ENCODE measurements at places on chromosomes 1 and 21.

- DNase-seq = no peak
These were observed 33.7 kb downstream of the PRDM2 start for GRCh38 chr1:13733711-13734110.

DNA sequence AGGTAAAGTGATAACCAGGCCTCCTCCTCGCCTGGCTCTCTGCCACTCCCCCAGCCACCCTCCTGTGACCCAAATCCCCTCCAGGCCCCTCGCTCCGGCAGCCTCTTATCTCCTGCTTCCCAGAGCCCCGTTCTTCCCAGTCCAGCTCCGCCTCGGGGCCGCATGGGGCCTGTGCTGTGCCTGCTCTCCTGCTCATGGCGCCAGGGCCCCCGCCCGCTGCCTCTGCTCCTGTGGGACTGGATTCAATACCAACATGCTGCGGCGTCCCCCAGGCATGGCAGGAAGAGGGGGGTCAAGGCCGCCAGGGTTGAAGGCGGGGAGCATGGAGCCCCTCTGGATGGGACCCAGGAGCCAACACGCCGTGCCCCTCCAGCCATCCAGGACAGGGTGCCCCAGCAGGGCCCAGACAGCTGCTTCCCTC is 213.0 kb upstream of the VAMP3 start:
- no peak for DNase-seq

- no peak for DNase-seq
These were observed 146.3 kb upstream of the C8B start for GRCh38 chr1:57112148-57112547.

- DNase-seq = no peak
These were observed 34.7 kb upstream of the CASZ1 start for GRCh38 chr1:10830961-10831668.

DNA sequence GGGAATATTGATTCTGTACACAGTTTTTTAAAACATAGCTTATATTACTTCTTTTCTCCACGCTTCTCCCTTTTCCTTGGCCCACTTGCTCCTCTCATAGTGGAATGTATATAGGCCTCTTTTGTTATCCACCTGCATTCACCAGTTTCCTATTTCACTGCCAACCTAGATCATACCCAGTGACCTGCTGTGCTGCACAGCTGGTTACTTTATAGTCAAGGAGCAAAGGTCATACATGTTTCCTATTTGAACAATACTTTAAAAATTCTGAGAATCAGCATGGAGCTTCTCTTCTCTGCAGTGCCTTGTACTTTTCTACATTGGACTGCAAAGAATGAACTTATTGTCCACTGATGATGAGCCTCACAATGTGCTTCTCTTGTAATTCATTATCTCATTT is 4.3 kb upstream of the SLC35D1 start:
- no peak for DNase-seq

- no peak for DNase-seq
These were observed 83.9 kb upstream of the ARTN start for GRCh38 chr1:43849670-43850069.

DNA sequence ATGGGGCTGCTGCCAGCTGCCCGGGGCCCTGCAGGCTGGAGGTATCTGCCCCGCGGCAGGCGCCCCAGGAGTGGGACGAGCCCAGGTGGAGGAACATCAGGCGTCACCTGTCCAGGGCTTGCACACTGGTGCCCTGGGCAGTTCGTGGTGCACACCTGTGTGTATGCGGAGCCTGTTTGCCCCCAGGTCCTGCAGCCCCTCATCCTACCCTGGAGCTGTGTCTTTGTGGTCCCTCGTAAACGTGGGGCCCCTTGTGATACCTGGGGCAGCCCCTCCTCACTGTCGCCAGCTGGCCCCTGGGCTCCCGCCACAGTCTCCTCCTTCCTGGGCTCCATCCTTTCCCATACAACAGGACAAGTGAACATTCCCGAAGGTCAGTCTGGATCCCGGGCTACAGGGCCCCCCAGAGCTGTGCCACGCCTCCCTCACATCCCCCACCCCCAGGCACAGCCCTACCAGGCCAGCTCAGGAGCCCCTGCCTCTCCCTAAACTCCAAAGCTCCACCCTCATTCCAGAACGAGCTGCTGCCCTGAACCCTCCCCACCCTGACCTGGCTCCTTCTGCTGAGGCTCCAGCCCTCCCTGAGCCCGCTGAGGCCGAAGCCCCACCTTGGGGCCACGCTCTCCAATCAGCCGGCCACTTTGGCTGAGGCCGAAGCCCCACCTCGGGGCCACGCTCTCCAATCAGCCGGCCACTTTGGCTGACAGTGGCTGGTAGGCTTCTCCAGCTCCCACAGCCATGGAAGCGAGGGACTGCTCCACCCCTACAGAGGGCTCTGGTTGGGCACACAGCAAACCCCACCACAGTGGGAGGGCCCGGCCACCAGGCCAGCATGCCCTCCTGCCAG is 42.6 kb downstream of the UBE2G2 start:
- DNase-seq = no peak

GRCh38 chr1:181737056-181737455 is 253.7 kb downstream of the CACNA1E start:
- no peak for DNase-seq

GRCh38 chr1:115555446-115555845 is 86.3 kb upstream of the VANGL1 start:
- DNase-seq = no peak

GRCh38 chr1:115977499-115978258 is 1.4 kb downstream of the SLC22A15 start:
- no peak for DNase-seq

- peak; percentile 82 for DNase-seq
These were observed at the start of gene ATP8B2 for GRCh38 chr1:154324669-154325582. Gene ATP8B2 (plus strand): TSS chr1:154325525. CDS start chr1:154328142, 2,617 bp downstream.

DNA sequence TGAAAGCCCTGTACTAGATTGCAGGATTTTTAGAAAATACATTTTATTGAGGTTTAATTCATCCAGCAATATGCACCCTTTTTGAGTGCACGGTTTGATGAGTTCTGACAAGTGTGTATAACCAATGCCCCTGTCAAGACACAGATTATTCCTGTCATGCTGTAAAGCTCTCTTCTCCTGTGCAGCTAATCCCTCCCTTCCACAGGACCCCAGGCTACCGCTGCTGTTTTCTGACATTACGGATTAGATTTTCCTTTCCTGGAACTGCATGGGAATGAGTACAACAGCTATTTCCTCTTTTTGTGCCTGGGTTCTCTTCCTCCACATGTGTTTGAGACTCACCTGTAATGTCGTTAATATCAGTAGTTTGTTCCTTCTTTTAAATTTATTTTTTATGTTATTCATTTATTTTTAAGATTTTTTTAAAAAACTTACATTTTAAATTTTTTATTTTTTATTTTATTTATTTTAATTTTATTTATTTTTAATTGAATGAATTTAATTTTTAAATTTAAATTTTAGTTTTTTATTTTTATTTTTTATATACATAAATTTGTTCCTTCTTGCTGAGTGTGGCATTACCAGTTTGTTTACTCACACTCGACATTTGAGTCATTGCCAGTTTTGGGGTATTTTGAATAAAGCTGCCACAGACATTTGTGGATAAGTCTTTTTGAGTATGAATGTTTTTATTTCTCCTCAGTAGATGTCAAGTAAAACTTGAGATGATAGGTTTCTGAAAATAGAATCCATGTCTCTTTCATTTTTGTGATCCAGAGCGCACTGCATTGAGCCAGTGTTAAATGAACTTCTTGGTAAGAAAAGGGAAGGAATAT is 79.0 kb upstream of the B3GALT5 start:
- DNase-seq = no peak

- no peak for DNase-seq
These were observed 246.2 kb downstream of the MRPL39 start for GRCh38 chr21:25361097-25361496.

- DNase-seq = no peak
These were observed 282.2 kb downstream of the CACNA1E start for GRCh38 chr1:181765451-181766026.

- no peak for DNase-seq
These were observed 961 bp upstream of the VCAM1 start for GRCh38 chr1:100718581-100718980.

DNA sequence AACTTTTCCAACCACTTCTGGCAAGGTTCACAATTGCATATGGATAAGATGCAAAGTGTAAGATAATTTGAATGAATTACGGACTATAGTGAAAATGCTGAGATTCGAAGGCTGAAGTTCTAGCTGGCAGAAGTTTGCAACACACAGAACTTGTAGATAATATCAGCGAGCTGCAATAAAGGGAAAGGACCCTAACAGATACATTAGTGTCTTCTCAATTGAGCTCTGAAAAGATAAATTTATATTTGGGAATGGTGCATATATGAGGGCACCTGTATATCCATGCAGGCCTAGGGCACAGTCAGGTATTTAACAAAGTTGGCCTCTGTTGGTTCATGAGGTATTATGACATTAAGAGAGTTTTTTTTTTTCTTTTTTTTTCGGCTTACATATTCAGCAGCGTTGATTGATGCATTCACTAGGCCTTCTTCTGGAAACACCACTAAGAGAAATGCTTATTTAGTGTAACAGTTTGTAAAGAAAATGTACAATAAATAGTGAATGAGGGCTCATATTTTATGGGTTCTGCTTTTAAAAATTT is 2.2 kb downstream of the NFIA start:
- DNase-seq = no peak

DNA sequence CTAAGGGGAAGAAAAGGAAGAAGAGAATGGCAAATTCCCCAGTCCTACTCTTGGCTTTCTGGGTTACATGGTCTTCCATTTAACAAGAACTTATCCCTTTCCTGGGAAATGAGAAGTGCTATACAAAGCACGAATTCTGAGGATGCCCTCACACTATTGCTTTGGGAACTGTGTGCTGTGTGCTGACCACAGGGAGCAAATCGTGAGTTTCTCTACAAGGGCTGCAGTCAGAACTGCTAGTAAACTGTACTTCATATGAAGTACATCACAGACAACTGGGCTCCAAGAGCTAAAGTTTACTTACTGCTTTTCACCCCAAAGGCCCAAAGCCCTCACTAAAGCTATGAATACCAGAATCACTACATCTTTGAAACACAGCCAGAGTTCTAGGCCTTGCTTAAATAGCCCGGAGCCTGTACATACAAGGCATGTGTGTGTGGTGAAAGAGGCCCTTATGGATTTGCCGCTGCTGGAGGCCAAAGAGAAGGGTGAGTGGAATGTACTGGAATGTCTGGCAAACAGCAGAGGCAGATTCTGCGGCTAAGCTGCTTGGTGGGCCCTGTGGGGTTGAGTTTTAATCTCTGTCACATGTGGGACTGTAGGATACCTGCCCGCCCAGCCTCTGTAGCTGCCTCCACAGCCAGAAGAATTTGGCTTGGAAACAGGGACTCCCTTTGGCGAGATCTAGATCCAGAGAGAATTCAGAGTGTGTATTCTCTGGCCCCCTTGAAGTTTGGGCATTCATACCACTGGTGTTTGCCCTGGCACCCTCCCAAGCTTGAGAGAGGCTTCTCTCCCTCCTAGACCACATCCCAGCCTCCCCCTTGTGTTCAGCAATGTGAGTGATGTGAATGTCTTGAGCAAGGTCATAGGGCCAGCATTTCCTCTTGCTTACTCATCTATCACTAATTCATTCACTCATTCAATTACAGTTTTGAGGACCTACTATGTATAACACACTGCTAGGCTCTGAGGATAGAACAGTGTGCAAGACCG is 21.9 kb upstream of the TRIM67 start:
- DNase-seq = no peak

- peak; percentile 58 for DNase-seq
These were observed 70.0 kb downstream of the LUZP1 start for GRCh38 chr1:23098463-23099170.

- no peak for DNase-seq
These were observed 7.7 kb downstream of the LGR6 start for GRCh38 chr1:202201266-202201665.

DNA sequence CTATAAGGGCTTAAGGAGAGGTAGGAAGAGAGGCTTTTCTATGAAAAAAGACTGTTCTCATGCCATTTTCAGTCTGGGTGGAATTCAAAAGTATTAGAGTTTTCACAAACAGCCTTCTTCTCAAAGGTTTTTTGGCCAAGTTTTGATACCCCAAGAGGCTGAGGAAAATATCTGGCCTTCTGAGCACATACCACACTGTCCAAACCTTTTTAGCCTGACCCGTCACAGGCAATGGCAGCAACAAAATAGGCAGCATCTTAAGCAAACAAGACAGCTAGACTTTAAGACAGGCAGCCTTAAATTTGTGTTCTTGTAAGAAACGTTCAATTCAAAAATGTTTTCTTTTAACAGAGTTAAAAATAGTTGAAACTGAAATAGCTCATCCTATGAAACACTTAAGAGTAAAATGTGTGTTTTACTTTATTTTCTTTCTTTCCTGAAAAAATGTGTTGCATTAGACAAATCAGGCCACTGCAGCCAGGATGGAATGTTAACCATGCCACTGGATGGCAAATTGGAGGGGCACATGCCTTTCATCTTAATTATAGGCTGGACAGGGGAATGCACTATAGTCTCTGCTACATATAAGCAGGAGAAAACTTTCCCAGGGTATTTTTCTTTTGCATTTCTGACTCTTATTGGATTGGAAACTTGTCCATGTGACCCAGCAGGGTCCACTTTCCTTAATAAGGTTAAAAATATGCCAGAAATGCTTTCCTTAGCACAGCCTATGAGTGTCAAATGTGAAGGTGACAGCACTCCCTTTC is 315.0 kb downstream of the TGFB2 start:
- DNase-seq = no peak

DNA sequence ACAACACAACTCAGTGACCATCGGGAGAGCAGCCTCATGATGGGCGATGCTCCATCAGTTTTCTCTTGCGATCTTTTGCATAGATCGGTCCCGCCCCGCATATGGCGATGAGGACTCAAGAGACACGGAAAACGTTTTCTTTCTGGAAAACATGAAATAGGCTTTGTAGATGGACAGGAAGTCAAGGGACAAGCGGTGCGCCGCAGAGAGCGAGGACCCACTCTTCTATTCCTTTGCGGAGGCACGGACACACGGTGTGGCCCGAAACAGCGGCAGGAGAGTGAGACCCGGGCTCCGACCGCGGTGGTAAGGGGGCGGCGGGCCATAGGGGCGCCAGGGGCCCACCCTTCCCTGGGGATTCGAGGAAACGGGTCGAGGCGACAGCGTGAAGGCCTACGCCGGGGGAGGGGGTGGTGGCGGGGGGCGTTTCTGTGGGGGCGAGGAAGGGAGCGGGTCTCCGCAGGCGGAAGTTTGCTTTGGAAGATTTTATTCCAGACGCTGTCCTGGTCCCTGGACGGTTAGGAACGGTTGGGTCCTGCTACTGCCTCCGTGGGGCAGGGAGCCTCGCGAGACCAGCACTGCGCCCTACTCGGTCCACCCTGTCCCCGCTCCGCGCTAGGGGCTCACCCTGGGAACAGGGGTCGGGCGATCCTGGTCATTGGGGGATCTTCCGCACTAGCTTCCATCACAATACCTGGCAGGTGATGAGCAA is 796 bp upstream of the TDRKH start:
- no peak for DNase-seq

Measured in activated gamma-delta T cell treated with Interleukin-2 at 50 U/mL for 16 hours (primary cell).